Progenitor cell of endocrine pancreas (in vitro differentiated cells): ENCODE measurements at places on chromosomes 3 and 15. TPM values are rescaled to one million over a fixed set of nuclear protein-coding genes. Genes with fewer than 3 reads are reported as not detected.

The CCR8 gene
- not detected in 2 replicates for total RNA-seq

GRCh38 chr3:132231633-132232032 lies 85.6 kb upstream of the ACP3 start:
- no peak for DNase-seq

GRCh38 chr15:100433304-100433703 lies 91.5 kb upstream of the ADAMTS17 start:
- no peak for DNase-seq

The ANO10 gene
- total RNA-seq, result 30.1 and 33.3 TPM in 2 replicates

DNA sequence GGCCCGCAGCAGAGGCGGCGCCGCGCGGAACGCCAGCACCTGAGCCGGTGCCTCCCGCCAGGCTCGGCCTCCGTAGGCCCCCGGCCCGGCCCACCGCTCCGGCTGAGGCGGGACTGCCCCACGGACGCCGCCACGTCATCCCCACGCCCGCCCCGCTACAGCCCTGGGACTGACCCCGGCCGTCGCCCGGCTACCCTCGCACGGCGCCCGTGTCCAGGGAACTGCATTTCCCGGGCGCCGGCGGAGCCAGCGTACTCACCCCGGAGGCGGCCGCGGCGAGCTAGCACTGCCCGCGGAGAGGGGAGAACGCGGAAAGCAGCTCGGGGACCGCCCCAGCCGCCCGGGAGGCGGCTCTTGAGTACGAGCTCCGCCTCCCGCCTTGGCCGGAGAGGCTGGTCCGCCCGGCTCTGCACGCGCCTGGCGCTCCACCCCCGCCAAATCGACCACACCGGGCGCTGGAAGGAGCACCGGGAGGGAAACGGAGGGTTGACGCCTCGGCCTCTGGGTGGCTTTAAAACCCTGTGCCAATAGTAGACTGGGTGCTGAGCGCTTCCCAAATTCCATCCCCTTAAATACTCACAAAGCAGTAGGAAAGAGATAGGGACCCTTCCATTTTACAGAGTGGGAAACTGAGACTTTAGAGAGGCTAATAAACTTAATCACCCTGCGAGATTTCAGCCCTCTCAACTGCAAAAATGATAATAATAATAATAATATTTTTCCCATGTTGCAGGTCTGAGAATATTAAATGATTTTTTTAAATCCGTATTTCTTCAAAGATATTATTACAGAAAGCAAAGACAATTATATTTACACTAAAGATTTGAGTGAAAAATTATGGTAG lies at the start of gene B4GALT4:
Gene B4GALT4 (minus strand): TSS at position 288 of the 844 bp plus-strand sequence. CDS start 10,779 bp downstream, outside the sequence.
- DNase-seq, result peak; percentile 75

- DNase-seq, result no peak
Measured at GRCh38 chr3:138817695-138818094, 17.0 kb downstream of the PIK3CB start.

The SOX2 gene
- total RNA-seq, result 55.0 and 72.0 TPM in 2 replicates

- no peak for DNase-seq
Measured at GRCh38 chr3:11612515-11613188, 31.1 kb downstream of the VGLL4 start.

DNA sequence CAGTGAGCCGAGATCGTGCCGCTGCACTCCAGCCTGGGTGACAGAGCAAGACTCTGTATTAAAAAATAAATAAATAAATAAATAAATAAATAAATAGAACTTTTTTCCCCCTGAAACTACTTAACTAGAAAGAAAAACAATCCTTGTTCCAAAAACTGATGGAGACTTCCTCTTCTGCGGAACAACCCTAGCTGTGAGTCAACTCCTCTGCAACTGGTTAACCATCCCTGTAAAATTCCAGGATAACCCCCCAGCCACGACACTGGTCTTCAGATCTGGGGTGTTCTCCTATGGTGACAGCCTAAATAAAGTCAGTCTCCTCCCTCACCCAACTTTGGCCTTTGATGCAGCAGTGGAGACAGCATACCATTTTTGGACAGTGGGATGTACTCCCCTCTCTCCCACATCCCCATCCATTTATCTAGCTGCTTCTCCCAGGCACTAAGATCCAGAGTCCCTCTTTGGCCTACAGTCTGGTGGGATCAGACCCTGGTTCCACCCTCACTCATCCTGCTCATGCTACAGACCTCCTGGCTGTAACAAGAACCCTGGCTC lies 352.6 kb downstream of the OCA2 start:
- DNase-seq, result no peak

DNA sequence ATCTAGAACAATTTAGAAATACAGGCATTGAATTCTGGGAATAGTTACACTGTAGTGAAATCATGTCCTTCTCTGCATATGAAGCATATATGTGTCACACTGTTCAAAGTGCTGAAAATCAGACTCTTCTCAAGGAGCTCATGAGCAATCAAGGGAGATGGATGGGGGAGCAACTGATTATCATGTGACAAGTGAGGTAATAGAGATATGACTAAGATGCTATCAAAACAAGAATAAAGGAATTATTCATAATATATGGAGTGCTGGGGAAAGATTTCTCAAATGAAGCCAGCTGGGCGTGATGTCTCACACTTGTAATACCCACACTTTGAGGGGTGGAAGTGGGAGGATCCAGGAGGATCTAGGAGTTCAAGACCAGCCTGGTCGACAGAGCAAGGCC lies 74.9 kb upstream of the CHRNB4 start:
- no peak for DNase-seq

The PDCD10 gene
- total RNA-seq, result 45.7 and 48.6 TPM in 2 replicates

The AP4E1 gene
- total RNA-seq, result 10.5 TPM in 2 replicates

The C3orf80 gene
- total RNA-seq, result 0.38 and 0.50 TPM in 2 replicates

DNA sequence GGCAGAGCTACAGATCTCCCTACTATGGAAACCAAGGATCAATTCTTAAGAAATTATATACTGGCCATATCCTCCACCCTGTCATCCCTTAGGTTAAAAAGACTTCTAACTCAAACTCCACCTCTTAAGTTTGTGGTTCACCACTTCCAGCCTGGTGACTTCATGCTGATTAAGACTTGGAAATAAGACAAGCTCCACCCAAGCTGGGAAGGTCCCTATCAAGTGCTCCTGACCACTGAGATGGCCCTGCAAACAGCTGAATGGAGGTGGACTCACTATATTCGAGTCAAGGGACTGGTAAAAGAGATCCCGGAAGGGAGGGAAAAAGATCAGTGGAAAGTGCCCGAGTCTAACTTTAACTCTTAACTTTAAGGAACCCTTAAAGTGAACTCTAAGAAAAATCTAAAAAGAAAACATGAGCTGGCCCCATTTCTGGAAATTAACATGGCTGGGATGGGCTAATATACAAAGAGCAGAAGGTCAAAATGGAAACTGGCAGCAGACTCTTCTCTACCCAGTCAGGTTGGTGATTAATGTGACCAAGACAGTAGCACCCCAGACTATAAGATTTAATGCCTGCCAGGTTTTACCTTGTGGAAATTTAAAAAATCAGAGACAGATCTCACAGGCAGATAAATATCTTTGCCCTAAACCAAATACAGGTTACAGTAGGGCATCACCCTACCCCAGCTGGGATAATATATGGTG lies 43.9 kb downstream of the PPCDC start:
- no peak for DNase-seq

GRCh38 chr15:101489237-101489598 lies 289 bp downstream of the PCSK6 start:
- no peak for DNase-seq

The HHLA2 gene
- not detected in 2 replicates for total RNA-seq
